ENCODE measurements at places on chromosomes 16 and 17.

DNA sequence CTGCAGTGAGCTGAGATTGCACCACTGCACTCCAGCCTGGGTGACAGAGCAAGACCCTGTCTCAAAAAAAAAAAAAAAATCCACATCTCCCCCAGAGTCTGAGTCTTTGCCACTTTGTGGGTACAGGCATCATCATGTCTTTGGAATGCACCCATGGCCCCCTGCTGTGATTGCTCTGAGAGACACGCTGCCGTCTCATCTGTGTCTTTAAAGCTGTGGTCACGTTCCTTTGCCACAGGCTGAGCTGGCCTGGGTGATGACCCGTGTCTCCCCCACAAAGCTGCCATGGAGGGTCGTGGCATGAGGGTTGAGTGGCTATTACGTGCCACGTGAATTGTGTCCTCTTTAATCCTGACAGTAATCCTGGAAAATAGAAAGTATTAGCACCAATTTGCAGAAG lies 20.2 kb downstream of the CRISPLD2 start:
- DNase-seq, result no peak

GRCh38 chr16:31130899-31131298 lies 4.6 kb downstream of the PRSS8 start:
- no peak for DNase-seq

DNA sequence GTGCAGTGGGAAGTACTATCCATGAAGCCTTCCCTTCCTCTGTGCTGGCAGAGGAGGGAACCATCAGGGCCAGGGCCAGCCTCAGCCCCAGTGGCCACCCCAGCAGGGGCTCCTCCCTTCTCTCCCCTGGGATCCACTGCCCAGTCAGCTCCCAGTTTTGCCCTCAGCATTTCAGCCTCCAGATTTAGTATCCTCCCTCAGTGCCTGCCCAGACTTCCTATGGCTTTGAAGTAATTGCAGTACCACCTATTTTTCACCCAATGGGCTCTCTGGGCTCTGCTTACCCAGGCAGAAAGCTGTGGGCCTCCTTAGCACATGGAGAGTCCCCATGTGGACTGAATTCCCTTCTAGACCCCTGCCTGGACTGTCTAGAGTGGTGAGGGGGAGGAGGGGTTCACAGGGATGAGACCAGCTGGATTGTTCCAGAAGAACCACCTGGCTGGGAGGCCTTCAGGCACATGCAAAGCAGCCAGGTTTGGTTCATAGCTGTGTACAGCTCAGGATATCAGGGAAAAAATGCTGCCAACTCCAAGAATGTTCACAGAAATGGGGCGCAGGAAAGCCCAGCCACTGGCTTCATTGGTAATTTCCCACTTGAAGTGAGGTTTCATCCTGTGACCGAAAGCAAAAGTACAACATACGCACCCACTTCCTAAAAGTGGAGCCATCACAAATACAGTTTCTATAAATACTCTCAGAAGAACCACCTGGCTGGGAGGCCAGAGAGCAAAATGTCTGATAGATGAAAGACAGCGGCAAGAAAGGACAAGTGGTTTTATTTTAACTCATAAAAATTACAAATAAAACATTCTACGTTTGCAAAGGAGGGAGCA lies 15.2 kb upstream of the HERPUD1 start:
- peak; percentile 40 for DNase-seq

GRCh38 chr16:61681673-61682072 lies 354.6 kb downstream of the CDH8 start:
- DNase-seq, result no peak

- peak; percentile 71 for DNase-seq
These were observed 53.2 kb downstream of the NT5M start for GRCh38 chr17:17356149-17356930.

Data from CD4-positive, alpha-beta T cell treated with Interleukin-6 at 100 ng/mL for 8 hours (primary cell).